Non-pigmented ciliary epithelial cell (primary cell): ENCODE measurements at places on chromosomes 1 and 21.

- DNase-seq = peak; percentile 3
Measured at GRCh38 chr1:150106341-150106740, 38.8 kb downstream of the VPS45 start.

GRCh38 chr1:224526771-224527170 is 89.3 kb upstream of the CNIH3 start:
- DNase-seq = no peak

GRCh38 chr21:30232011-30232410 is 16.1 kb upstream of the CLDN8 start:
- no peak for DNase-seq

- no peak for DNase-seq
Measured at GRCh38 chr1:41980827-41981653, 62.3 kb upstream of the HIVEP3 start.

DNA sequence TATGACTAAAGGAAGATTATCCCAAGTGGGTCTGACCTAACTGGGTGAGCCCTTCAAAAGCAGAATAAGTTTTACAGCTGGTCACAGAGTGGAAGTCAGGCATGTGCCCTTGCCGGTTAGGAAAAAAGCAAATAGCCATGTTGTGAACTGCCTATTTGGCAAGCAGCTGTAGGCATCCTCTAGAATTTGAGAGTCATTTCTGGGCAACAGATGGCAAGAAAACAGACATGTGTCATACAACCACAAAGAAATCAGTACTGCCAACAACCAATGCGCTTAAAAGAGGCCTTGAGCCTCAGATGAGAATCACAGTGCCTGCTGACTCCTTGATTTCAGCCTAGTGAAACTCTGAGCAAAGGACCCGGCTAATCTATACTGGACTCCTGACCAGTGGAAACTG is 26.8 kb downstream of the LRRC53 start:
- DNase-seq = no peak

- no peak for DNase-seq
Measured at GRCh38 chr1:92940541-92940940, 20.7 kb downstream of the DIPK1A start.

- no peak for DNase-seq
Measured at GRCh38 chr1:31790641-31791091, 25.2 kb downstream of the SPOCD1 start.

- no peak for DNase-seq
Measured at GRCh38 chr1:205301842-205302588, 19.5 kb downstream of the NUAK2 start.

DNA sequence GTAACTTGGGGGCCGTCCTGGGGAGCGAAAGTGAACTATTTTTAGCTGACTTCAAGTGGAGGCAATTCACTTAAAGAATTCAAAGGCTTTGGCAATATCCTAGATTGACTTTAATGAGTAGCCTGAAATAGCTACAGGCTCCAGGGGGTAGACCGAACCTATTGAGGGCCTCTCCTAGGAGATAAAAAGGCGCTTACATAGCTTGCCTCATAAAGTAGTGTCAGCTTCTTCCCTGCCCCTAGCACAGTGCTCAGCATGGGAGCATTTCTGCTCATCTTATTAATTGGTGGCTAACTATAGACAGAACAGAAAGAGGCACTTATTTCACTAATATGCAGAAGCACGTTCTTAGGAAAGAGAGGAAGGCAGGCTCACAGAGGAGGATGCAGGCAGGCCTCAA is 12.3 kb upstream of the CTNNBIP1 start:
- DNase-seq = no peak

DNA sequence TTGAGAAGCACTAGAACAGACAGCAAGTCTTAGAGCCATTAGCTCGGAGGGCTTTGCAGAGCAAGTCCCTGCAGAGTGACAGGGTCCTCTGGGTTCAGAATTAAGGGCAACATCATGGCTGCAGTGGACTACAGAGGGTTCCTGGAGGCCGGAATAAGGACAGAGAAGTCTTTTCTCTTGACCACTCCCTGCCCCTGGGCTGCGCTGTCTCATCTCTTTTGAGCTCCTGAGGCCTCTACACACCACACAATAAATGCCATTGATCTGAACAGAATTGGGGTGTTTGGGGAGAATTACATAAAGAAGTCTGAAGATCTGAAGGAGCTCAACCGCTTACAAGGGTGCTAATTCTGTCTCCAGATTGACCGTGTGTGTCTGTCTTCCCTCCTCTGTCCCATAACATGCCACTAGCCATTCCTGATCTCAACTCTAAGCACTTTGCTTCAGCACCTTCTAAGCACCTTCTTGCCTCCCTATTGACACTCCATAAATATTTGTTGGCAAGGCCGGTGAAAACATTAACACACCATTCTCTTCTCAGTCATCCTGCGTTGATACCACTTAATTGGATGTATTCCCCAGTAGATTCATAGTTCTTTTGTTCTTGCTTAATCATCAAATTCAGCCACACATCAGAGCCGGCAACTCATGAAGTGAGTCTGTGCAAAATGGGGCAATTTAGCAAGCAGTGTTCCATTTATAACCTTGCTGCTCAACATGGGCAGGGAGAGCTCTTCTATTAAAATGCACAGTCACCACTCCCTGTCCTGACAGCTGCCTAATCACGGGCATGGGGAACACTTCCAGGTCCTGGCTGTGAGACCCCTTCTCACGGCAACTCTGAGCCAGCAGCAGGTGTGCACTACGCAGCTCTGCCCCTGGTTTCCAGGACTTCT is 49.7 kb downstream of the NMNAT2 start:
- DNase-seq = no peak

- DNase-seq = no peak
Measured at GRCh38 chr1:151729157-151729965, 8.0 kb downstream of the RIIAD1 start.

DNA sequence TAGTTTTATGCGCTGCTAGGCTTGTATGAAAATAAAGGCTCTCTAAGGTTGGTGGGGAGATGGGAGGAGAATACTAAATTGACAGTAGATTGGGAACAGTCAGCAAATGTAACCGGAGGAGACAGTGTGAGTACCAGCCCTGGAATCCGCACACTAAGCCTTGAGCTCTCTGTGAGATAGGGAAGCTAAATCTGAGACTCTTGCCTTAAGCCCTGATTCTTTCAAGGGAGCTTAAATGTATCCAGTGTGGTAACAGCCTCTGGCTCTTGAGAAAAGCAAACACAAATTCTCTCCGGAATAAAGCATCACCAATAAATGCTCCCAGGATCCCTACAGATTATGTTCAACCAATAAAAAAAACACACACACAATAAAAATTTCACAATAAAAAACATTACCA is 33.0 kb upstream of the PDPN start:
- no peak for DNase-seq

DNA sequence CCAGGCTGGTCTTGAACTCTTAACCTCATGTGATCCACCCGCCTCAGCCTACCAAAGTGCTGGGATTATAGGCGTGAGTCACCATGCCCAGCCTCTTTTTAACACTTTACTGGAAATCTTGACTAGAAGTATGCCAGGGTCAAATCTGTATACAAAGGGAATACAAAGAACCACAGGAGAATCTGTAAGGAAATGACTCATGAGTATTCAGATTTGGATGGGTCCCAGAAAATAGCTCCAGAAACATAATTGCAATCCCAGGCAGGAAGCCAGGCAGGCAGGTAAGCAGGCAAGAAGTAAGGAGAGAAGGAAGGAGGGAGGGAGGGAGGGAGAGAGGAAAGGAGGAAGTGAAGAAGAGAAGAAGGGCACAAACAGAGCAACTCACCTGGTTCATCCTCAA is 22.8 kb upstream of the TIAM1 start:
- peak; percentile 87 for DNase-seq

DNA sequence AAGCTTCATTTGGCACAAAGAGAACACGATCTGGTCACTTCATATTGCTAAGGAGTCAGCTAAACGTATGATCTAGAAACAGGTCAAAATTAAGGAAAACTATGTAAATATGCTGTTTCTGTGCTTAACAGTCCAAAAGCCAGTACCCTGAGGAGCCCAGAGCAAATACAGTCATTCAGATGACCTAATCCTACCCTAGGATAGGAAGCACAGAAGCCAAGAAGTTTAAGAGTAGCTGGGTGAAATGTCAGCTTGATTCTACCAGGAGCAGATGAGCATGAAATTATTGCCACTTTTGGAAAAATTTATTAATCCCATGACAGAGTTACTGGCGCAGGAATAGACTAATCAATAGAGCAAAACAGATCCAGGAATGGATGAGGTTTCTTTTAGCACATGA is 18.3 kb downstream of the SORT1 start:
- no peak for DNase-seq

GRCh38 chr1:43069461-43070050 is 102.5 kb downstream of the EBNA1BP2 start:
- no peak for DNase-seq

DNA sequence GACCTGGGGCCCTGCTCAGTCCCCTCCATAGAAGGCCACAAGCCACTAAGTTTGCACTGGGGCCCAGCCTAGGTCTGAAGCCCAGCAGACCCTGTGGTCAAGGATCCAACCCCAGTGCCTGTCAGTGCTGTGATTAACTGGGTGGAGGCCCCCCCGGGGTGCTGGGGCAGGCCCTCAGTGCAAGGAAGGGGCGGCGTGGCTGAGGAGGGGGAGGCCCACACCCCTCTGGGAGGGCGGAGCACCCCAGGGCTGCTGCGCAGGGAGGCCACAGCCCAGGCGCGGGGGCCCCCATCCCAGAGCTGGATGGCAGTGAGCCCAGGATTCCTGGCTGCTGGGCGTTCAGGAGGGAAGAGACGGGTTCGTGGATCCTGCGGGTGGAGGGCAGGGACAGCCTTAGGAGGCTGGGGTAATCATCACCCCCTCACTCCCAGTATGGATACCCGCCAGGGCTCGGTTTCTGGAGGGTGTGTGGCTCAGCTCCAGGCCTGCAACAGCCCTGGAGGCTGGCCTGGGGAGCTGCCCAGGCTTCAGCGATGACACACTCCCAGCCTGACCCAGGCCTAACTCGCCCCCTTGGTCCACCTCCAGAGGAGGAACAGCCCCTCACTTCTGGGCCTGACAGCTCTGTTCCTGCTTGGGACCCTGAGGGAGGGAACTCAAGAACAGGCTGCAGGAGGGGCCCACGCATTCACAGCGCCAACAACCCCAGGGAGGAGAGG is 890 bp downstream of the GJC2 start:
- no peak for DNase-seq

DNA sequence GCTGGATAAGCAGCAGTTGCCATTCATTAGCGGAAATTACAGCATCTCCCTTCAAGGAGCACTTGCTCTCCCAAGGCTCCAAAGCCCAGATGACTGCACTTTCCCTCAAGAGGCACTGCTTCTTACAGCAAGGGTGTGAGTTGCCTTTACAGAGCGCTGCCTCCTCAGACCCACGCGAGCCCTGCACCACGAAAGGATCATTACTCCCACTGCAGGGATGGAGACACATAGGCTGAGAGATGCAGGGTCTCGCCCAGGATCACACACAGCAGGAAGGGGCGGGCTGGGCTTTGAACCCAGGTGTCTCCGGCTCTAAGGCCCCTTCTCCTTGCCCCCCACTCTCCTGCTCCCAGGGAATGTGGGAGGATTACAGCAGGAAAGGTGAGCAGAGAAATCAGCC is 405.5 kb downstream of the MATN1 start:
- DNase-seq = no peak

DNA sequence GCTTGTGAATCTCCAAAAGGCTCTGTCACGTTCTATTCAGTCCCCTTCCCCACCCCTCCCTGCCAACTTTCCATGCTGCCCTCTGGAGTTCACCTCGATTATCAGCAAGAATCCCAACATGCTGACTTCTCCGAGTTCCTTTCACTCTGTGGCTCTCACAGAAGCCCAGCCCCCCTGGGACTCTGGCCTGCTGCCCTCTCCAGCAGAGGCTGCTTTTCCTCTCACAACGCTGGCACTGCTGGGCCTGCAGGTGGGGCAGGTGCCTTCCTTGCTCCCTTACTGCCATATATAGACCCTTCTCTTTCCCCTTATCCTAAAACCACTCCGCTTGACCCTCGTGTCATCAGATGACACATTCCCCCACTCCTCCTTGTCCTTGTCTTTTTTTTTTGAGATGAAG is 10.2 kb upstream of the RNF186 start:
- no peak for DNase-seq

GRCh38 chr21:25639551-25640201 is 618 bp downstream of the JAM2 start:
- no peak for DNase-seq

DNA sequence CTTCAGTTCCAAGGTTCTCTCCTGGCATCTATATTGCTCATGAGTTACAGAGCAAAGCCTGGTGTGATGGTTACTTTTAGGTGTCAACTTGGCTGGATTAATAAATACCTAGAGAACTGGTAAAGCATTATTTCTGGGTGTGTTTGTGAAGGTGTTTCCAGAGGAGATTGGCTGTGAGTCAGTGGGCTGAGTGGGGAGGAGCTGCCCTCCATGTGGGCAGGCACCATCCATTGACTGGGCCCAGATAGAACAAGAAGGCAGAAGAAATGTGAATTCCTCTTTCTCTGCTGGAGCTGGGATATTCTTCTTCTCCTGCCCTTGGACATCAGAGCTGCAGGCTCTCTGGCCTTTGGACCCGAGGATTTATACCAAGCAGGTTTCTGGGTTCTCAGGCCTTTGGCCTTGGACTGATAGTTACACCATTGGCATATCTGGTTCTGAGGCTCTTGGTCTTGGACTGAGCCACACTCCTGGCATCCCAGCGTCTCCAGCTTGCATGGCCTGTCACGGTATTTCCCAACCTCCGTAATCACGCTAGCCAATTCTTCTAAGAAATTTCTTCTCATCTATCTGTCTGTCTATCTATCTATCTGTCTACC is 44.5 kb downstream of the B3GALT5 start:
- DNase-seq = no peak

- no peak for DNase-seq
Measured at GRCh38 chr1:22117238-22117637, 25.7 kb downstream of the WNT4 start.

DNA sequence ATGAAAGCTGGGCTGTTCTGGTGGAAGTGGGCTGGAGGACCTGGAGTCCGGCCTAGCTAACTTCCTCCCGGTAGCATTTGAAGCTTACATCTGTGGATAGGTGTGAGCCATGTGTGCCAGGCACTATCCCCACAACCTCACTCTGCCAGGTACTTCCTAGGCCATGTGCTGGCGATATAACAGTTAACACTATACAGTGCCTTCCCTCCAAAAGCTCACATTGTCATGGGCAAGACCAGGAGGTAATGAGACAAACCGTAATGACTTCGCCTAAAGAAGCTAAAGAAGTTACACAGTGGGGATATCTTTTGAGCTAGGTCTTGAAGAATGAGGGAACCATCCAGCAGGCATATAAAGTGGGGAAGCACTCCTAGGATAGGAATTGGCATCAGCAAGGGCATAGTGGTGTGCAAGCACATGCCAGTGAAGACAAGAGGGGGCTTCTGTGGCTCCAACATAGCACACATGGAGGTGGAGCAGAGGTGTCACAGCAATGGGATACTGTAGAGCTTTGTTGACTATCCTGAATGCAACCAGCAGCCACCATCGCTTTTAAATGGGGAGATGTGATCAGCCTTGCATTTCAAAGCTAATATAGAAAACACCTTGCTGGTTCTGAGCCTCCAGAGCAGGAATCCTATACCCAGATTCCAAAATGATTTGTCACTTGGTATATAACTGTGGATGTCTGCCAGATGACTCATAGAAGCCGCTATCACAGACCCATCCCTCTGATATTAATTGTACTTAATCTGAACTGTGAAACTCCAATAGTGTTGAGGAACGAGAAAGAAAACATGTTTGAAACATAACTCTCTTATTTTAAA is 466.3 kb downstream of the LMO4 start:
- peak; percentile 54 for DNase-seq
